Immature natural killer cell (primary cell): ENCODE measurements at places on chromosomes 7 and 10.

DNA sequence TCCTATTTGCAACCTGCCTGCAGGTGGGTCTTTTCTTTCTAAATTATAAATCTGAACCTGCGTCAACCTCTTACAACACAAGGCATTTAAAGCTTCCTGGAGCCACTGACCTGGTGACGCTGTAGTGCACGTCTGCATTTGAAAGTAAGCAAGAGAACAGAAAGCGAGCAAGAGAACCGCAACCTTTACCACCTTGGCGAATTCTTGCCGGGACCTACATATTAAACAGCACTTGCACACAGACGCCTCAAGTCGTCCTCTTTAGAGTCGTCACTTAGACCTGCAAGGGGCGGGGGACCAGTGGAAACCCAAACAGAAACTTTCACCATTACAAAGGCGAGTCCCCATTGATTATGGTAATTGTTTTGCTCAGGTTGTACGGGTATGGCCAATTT is 9.5 kb downstream of the GLI3 start:
- peak; percentile 72 for DNase-seq

- DNase-seq: no peak
Measured at GRCh38 chr10:74145133-74145532, 5.5 kb downstream of the AP3M1 start.

DNA sequence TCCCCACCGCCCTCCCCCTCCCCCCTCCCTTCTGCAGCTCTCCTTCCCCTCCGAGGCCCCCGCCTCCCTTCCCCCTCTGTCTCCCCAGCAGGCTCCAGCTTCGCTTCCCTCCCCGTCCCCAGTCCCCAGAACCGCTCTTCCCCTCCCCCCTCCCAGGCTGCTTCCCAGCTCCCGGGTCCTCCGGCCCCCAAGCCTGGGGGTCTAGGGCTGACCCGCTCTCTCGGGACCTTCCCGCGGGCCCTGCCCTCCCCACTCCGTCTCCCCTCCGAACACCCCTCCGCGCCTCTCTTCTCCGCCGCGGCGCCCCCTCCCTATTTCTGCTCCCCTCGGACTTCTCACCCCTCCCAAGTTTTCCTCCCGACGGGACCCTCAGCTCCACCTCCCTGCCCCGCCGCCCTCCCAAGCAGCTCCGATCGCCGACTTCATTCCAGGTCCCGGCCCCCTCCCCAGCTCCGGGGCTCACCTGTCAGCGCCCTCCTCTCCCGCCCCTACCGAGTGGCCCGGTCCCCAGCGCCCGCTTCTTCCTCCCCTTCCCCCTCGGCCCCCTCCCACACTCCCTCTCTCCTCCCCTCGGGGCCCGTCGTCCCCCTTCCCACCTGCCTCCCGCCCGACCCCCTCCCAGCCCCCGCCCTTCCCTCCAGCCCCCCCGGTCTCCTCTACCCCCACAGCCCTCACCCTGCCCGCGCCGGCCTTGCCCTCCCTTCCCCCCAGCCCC is 990 bp downstream of the ZNF467 start:
- DNase-seq: no peak

DNA sequence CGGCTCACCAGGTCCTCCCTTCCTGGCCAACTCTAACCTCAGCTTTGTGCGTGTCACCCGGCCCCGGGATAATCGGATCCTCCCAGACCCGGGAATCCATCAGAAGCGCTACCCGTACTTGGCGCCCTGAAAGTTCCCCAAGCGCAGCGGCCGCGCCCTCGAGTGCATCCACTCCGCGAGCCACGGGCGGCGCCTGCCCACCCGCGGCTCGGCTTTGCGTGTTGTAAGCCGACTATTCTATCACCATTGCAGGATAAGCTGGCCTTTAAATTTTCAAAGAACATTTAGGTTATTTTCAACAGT is 35.7 kb upstream of the EBLN1 start:
- DNase-seq: peak; percentile 22
